NAMALWA (cell line): ENCODE measurements at places on chromosomes 7 and 10.

- DNase-seq = no peak
These were observed 128.3 kb upstream of the MKI67 start for GRCh38 chr10:128254476-128254875.

DNA sequence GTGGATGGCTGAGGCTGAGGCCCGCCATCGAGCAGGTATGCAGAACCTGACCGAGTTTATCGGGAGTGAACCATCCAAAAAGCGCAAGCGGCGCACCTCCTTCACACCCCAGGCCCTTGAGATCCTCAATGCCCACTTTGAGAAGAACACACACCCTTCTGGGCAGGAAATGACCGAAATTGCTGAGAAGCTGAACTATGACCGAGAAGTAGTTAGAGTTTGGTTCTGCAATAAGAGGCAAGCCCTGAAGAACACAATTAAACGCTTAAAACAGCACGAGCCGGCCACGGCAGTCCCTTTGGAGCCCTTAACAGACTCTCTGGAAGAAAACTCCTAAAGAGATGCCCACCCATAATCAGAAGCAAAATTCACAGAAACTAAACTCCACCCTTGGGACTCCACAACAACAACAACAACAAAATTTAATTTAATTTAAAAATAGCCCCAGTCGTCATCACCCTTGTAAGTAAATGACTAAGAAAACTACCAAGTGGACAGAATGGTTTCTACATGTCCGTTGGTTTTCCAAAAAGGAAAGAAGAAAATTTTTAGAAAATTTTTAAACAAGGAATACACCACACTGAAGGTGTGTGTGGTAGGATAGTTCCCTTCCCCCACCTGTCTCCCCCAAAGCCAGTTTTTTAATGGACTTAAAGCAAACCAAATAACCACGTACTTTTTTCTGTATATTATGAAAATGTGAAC, 101.7 kb upstream of the YAE1 start:
- no peak for DNase-seq

DNA sequence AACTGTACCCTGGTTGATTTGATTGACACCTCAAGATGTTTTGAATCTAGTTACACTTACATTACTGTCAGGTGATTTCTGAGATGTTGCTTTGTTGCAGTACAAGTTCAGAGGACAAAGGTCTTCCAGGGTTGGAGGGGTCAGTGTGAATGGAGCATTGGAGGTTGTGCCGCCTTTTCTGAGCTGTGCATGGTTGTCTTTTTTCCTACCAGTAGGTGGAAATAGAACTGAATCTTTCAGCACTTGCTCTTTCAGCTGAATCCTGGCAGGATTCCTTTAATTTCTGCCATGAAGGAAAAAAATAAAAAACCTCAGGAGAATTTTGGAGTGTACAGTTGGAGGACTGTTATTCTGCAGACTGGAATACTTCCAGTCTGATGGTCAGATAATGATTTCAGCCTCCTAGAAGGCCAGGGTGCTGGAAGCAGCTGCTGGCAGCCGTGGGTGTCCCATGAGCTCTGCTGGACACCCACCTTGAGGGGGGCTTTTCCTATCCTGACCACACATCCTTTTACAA, 82.7 kb downstream of the PLCE1 start:
- DNase-seq = no peak

- no peak for DNase-seq
These were observed 396.7 kb downstream of the PHTF2 start for GRCh38 chr7:78195281-78195680.

DNA sequence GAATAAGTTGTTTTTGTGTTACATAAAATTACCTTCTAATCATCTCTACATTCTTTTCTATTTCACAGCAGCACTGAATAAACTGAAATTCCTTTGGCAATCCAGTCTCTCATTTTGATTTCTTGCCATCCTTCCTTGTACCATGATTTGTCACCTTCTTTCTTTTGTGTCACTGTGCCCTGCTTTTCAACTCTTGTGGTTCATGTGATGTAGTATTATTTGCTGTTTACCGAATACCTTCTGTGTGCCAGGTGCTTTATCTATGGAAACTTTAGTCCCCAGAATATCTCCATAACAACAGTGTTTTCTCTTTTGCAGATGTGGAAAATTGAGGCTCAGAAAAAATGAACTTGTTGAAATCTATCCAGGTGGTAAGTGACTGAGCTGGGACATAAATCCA, 220.3 kb downstream of the STK31 start:
- no peak for DNase-seq

DNA sequence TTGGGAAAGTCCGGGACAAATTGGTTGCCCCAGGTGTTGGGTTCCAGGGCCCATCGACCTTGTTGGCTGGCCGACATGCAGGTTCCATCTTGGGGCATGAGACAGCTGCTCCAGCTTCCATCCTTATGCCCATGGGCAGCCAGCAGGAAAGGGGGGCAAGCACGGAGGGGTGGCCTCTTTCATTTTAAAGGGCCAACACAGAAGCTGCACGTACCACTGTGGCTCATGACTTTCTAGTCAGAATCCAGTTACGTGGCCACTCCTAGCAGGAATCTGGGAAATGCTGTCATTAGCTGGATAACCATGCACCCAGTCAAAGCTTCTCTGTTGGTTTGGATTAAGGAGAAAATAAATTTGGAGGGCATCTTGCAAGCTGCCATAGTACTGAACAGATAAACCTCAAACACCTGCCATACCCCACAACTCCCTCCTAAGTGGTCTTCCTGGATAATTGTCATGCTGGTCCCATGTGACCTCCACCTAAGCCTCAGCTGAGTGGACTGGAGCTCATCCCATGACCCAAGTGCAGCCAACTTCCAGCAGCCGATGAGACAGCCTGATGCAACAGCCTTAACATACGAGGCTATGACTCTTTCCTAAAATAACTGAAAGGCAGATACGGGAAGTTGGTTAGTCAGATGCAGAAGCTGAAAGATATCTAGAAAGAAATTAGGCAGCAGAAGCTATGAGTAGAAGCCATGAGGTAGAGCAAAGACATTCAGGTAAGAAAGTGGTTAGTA, 21.4 kb upstream of the GSDME start:
- peak; percentile 22 for DNase-seq

DNA sequence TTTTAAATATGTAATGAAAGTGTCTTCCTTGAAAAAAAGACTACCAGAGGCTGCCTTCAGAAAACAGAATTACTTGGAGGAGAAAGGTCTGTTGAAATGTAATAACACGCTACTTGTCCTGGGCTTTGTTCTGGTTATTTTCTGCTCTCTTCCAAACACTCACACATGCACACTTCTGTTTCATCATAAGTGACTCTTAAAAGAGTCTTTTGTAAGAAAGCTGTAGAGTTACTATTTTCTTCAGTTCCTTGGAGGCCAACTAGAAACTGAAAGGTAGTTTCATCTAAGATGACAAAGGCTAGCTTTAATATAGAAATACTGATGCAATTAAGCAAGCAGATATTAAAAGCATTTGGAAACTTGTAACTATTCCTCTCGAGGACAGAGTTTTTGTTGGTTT, 39.1 kb downstream of the TASOR2 start:
- no peak for DNase-seq

- DNase-seq = no peak
These were observed 58.8 kb downstream of the MRPL32 start for GRCh38 chr7:42991024-42991423.

GRCh38 chr7:80135309-80136104, 876 bp downstream of the GNAI1 start:
- no peak for DNase-seq

- peak; percentile 31 for DNase-seq
These were observed 114.5 kb downstream of the TMEM130 start for GRCh38 chr7:98755138-98755898.

DNA sequence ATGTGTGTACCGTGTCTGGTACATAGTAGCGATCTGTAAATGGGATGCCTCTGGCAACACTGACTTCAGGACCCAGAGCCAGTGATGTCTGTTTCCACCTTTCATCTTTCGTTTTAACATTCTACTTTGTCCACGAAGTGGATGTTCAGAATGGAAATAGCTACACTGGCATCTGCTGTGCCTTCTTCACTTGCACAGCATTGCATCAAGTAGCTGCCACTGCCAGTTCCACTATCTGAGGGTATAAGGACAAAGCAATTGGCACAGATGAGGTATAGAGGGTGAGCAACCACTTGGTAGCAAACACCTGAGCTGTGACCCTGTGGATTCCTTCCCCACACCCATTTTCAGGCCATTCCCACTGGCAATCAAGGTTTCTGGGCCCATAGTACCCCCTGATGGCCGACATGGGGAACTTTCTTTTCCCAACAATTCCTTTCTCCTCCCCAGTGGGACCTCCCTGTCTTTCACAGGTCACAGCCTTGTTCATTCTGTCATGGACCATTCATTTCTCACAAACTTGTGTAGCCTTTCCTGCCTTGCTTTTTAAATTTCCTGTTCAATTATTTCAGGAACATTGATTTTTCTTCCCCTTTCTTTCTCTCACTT, 4.0 kb downstream of the ITGA8 start:
- DNase-seq = no peak

DNA sequence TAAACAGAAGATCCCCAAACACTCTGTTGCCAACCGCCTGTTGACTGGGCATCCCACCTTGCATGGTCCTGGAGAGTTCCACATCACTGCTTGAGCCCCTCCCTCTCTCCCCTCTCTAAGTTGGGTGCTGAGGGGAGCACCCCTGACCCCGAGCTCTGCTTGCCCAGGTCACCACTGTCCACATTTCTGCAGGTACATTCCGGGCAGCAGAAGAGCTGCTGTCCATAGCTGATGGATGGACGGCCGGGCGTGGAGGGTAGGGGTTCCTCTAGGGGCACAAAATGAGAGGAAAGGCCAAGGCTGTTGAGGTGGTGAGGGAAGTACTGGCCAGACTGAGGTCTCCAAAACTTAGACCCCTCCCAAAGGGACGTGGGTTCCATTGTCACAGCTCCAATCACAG, 227.4 kb upstream of the PPP2R2D start:
- no peak for DNase-seq

GRCh38 chr7:101435461-101436220, 73.0 kb downstream of the COL26A1 start:
- DNase-seq = no peak

GRCh38 chr10:24027107-24027506, 181.8 kb upstream of the KIAA1217 start:
- DNase-seq = no peak

GRCh38 chr7:130135208-130136205, 65.2 kb downstream of the KLHDC10 start:
- DNase-seq = no peak

- no peak for DNase-seq
These were observed 36.9 kb upstream of the AGR2 start for GRCh38 chr7:16841681-16842080.

GRCh38 chr7:86833360-86833759, 189.7 kb downstream of the GRM3 start:
- no peak for DNase-seq

- DNase-seq = no peak
These were observed 91.8 kb downstream of the PRKAG2 start for GRCh38 chr7:151784853-151785680.

GRCh38 chr7:22001345-22002004, 55.8 kb upstream of the CDCA7L start:
- DNase-seq = peak; percentile 88

GRCh38 chr7:148849393-148850098, 34.5 kb downstream of the EZH2 start:
- no peak for DNase-seq

GRCh38 chr7:158124671-158125079, 462.9 kb downstream of the PTPRN2 start:
- no peak for DNase-seq

DNA sequence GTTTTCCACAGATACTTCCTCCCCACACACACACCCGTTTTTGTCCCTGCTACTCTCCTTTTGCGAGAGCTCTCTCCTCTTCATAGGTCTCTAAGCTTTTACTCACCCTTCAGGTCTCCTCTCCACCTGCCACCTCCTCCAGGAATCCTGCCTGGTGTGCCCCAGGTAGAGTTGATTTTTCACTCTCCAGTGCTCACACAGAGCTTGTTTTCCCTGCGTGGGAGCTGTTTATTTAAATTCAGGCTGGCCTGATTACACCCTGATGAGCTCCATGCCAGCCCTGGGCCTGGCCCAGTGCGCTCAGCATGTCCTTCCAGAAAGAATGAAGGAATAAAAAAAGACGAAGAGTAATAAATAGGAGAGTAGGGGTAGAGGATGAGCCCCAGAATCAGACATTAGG, 7.5 kb upstream of the CLDN4 start:
- DNase-seq = no peak

GRCh38 chr10:89646889-89647657, 2.0 kb upstream of the PANK1 start:
- DNase-seq = peak; percentile 53

GRCh38 chr10:87546971-87547413, 42.3 kb downstream of the MINPP1 start:
- no peak for DNase-seq

DNA sequence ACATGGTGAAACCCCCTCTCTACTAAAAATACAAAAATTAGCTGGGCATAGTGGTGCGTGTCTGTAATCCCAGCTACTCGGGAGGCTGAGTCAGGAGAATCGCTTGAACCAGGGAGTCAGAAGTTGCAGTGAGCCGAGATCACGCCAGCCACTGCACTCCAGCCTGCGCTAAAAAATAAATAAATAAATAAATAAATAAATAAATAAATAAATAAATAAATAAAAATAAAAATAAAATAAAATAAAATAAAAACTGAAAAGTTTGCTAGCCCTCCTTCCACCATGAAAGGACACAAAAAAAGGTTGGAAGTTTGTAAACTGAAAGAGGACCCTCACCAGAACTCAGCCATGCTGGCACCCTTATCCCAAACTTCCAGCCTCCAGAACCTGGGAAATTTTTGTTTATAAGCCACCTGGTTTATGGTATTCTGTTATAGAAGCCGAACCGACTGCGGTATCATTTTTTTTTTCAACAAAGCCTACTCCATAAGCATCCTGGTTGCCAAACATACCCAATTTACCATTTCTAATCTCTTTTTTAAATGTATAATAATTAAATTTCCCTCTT, 448.2 kb downstream of the SEMA3D start:
- no peak for DNase-seq

DNA sequence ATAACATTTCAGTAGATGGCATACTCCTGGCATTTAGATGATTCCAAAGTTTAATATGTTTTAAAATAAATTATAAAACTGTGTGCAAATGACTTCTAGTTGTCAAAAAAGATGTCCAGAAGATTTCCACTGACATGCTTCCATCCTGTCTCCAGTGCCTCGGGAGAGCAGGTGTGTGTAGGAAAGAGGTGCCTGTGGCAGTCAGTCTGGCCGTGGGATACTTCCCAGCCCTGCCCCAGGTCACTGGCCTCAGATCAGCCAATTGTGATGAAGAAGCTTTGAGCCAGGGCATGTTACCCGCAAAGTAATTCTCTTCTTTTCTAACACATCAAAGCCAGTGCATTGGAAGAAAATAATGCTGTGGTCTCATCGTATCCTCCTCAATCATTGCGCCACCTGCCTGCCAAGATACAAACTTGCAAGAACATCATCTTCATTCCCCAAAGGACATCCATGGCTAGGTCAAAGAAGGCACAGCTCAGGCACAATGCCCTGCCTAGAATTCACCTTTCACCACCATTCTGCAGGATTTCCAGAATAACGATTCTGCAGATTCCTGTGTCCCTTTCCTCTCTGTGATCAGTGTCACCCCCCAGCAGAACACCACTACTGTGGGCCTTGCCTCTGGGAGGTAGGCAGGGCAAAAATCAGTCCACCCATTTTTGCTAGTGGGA, 6.3 kb upstream of the KCNMA1 start:
- peak; percentile 58 for DNase-seq

- no peak for DNase-seq
These were observed 779.4 kb upstream of the LRRN3 start for GRCh38 chr7:110311556-110311955.

GRCh38 chr7:111076205-111076604, 14.7 kb upstream of the LRRN3 start:
- no peak for DNase-seq

GRCh38 chr10:122103592-122103991, 114.6 kb downstream of the TACC2 start:
- DNase-seq = no peak

- DNase-seq = no peak
These were observed 302.1 kb downstream of the ABCA13 start for GRCh38 chr7:48473205-48473865.
